ENCODE measurements at places on chromosomes 3 and 15. TPM values are rescaled to one million over a fixed set of nuclear protein-coding genes. Genes with fewer than 3 reads are reported as not detected.

- DNase-seq, result no peak
These were observed 41.9 kb downstream of the ATP8B4 start for GRCh38 chr15:50077176-50077575.

GRCh38 chr3:27681249-27681748 is 40.8 kb downstream of the EOMES start:
- DNase-seq, result no peak

- DNase-seq, result no peak
These were observed 79.3 kb upstream of the SEC13 start for GRCh38 chr3:10400050-10400748.

DNA sequence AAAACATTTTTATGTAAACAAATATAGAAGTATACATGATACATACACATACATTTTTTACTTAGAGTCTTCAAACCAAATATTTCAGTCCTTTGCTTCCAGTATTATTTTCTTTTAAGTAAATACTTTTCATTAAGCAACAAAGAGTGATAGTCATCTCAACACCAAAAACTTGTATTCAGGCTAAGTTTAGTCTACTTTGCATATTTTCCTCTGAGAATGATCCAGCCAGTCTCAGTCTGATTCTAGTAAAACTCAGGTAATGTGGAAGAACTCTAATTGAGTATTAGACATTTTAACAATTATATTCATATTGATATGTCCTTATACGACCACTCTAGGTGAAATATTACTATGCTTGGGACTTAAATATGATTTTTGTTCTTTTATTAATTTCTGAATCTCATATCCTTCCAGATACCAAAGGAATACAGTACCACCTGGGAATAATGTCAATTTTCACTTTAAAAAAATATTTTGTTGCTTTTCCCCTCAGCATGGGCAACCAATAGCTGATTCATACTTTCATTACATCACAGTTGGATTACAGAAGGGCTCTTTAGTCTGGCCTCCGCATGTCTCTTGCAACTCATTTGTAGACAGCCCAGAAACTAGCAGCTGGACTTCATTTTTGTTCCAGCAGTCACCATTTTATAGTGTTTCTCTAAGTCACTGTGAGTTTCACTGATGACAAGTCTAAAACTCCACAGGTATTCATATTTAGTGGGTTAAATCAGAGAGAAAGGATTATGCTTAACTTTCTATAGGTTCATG is 390.4 kb downstream of the ZBTB20 start:
- DNase-seq, result no peak

- DNase-seq, result no peak
These were observed 10.3 kb upstream of the HMCES start for GRCh38 chr3:129268396-129268795.

- peak; percentile 62 for DNase-seq
These were observed 5.0 kb upstream of the AP3S2 start for GRCh38 chr15:89898614-89899294.

DNA sequence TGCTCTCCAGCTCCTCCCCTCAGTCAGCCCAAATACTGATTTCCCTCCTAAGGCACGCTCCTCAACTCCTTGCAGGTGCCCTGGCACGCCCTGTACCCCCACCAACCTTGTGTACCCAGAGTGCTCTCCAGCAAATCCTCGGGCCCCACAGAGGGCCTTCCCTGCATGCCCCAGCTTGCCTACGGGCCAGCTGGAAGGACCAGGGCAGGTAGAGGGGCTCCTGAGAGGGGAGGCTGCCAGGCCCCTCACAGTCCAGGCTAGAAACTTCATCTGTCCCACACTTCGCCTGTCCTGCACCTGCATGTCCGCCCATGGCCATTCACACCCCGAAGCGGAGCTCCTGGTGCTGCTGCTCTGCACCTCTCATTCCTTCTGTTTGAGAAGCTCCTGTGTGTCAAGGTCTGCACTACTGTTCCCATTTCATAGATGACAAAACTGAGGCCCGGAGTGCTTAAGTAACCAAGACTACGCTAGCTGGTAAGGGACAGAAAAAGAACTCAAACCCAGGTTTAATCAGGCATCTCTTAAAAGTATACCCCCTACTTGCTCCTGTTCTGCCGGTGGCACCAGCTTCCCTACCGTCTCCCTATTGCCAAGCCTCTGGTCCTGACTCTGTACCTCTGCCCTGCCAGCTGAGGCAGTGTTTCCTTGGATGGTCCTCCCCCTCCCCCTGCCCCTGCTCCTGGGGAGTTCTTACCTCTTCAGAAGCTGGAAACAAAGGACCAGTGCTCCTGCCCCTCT is 35.6 kb downstream of the ZXDC start:
- DNase-seq, result no peak

GRCh38 chr15:65630760-65631159 is 9.0 kb downstream of the SLC24A1 start:
- peak; percentile 68 for DNase-seq

DNA sequence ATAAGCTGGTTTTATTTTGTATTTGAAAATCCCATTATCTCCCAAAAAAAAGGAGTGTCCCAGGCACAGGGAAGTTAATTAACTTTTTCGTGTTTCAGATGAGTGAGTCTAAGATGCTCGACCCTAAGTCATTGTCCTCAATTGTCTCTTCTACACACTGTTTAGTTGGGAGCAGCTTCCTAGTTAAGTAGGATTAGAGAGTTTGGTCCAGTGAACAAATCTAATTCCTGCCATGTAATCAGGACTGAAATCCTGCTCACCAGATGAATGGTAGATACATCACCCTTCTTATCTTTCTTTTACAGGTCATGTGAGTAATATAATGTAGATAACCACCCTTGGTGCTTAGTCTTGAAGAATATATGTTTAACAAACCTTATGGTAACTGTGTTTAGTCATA is 228.9 kb upstream of the MANF start:
- no peak for DNase-seq

DNA sequence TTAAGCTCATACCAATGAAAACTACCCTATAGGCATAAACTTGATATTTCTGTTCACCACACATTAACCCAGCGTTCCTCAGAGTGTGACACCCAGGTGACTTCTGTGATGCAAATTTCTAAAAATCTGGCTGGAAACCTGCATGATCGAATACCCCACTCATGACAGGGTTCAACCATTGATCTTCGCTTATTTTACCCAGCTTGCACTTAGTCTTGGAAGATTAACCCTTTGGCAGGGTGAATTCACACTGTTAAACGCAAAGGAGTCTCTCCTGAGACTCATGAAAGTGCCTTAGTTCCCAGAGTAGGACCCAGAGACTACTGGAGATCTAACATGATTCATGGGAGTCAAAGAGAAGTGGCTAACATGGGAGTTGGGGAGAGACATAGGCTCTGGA is 391.6 kb downstream of the MECOM start:
- DNase-seq, result no peak

DNA sequence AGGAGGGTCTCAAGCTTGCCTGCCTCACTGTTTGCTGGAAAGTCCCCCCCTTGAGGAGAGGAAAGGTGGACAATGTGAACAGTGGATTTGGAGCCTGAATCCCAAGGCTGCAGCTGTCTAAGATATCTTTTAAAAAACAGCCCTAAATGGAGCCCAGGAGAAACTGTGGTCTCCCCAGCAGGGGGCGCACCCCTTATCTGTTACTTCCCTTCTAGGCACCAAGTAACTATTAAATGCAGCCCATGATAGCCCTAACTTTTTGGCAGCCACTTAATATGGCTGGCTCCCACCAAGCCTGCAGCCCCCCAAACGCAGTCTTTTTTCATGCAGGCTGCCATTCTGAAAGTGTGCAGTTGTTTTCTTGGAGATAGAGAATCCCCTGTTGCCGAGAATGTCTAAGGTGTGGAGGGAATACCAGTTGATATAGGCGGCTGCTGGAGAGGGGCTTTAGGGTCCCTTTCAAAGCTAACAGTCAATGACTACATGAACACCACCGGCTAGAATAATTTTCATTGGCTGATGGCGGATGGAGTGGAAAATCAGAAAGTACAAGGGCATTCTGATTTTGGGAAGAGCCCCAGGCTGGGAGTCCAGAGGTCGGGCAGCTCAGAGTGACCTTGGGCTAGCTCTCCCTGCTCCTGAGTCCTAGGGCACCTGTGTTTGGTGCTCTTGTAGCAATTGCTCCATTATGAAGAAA is 1.3 kb downstream of the RHCG start:
- DNase-seq, result peak; percentile 51

DNA sequence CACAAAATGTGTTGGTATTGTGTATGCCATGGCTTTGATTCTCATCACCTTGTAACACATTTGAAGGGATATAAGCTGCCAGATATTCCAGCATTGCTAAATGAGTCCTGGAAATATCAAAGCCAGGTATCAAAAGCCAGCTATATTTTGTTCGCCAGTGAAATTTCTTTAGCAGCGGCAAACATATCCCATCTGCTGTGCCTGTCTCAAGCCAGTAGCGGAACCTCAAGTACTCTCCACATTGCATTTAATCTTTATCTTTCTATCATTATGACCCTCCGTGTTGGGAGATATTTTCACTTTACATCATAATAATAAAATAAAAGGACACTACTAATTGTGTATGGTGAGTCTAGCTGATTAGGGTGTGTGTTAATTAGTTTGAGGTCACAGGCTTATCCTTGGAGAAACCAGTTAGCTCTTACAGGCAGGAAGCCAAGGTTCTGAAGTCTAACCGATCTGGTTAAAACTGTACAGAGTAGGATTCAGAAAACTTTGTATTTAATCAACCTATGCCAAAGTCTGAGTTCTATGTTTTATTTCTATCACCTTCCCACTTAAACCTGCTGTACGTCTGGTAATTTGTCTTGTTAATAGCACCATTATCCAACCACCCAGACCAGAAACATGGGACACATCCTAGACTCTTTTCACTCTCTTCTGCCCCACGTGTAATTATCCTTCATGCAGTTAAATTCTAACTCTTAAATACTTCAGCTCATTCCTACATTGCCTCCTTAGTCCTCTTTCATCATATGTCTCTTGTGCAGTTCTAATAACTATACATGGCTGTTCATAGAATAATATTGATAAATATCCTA is 14.5 kb downstream of the TIPARP start:
- DNase-seq, result no peak

DNA sequence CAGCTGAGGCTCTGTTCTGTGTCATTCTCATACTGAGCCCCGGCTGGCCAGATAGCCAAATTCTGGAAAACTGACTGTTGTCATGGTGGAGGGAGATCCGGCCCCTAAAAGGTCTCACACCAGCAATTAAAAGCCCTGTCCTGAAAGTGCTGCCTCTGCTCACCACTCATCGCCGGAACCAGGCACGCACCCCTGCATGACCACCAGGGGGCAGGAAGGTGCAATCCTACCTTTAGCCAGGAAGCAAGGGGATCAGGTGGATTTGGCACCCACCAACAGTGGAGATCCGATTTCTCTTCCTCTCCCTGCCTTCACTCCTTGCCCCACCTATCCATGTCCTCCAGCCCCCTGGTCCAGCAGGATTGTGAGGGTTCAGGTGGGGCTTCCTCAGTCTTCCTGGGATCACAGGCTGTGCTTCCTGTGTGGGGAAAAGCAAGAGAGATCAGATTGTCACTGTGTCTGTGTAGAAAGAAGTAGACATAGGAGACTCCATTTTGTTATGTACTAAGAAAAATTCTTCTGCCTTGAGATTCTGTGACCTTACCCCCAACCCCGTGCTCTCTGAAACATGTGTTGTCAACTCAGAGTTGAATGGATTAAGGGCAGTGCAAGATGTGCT is 16.1 kb upstream of the CACNA2D2 start:
- peak; percentile 83 for DNase-seq

DNA sequence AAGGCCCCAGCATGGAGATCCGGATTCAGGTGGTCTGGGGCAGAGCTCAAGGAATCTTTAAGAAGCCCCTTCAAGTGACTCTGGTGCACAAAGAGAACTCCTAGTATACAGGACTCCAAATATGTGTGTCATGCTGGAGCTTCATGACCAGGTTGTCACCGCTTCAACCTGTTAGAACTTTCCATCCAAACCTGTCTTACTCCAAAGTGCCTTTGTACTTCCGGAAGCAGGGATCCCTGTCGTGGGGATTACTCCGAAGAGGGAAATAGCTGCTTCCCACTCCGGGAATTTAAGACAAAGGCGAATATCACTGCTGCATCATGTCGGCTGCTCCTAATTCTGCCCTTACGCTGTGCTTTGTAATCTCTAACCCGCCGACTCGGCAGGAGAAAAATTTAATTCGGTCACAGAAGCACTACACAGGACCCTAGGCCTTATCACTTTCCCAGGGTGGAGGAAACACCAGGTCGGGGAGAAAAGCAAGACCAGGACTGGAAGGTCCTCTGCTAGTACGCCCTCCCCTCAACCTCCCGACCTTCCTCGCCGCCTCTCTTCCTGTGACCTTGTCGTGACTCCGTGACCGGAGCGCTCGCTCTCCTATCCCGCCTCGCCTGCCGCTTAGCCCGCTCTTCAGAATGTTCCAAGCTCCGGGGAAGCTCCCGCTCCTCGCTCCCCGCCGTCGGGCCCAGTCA is 730 bp downstream of the HIGD1A start:
- DNase-seq, result peak; percentile 64

DNA sequence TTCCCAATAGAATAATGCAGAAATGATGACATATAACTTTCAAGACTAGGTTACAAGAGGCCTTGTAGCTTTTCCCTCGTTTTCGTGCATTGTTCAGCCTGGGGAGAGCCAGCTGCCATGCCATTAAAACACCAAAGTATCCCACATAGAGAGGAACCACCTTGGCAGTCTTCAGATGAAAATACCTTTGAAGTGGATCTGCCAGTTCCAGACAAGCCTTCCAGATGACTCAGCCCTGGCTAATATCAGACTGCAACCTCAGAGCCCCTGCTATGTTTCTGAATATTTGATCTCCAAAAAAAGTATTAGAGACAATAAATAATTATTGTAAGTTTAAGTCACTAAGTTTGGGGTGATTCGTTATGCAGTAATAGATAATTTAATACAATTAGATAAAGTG is 294.3 kb upstream of the GBE1 start:
- DNase-seq, result no peak

DNA sequence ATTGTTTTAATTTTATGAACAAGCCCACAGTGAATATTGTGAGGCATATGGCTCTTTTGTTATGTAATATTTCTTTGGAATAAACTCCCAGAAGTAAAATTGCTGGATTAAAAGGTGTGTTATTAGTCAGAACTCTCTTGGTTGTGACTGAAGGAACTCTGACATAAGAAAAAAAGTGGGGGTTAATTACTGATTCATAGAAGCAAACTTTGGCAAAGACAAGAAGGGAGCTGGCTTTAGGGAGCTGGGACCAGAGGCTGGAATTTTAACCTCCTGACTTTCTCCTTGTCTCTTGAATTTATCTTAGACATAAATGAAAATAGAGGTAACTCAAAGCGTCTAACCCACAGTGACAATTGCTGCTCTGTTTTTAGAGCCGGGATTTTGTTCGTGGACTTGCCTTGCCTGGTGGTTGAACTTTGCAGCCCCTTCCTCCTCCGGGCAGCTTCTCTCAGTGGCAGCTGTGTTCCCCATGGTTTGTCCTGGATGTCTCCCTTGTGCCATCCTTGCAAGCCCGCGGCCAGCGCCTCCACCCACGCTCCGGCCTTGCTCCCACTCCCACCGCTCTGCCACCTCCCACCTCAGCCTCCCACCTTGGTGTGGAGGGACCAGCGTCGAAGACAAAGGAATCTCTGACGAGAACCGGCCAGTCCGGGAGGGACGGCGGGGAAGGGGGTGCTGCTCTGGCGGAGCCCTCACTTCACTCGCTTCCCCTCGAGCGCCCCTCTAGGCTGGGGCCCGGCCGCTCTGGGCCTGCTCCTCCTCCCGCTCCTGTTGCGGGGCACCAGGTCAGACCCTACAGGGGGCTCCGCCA is 28.0 kb downstream of the ARHGAP31 start:
- DNase-seq, result no peak

- DNase-seq, result no peak
These were observed 81.8 kb downstream of the IL20RB start for GRCh38 chr3:137039570-137039969.

Gene MAP2K5
- 15.7 TPM for total RNA-seq

Gene ZWILCH
- total RNA-seq, result 35.6 TPM

Gene CDHR4
- total RNA-seq, result 0.16 TPM

Gene BCHE
- total RNA-seq, result not detected

Gene GOLGA8M
- 4.4 TPM for total RNA-seq

Gene SLC51A
- not detected for total RNA-seq

All from activated CD8-positive, alpha-beta memory T cell treated with anti-CD3 and anti-CD28 coated beads, Interleukin-2, amount 10 ng/mL, durations not matched to agents 7 days and 5 days (primary cell).